ENCODE measurements at places on chromosomes 6 and 20. TPM values are rescaled to one million over a fixed set of nuclear protein-coding genes. Genes with fewer than 3 reads are reported as not detected.

GRCh38 chr6:162217811-162218493 lies 509.6 kb downstream of the PRKN start:
- H3K4me3 ChIP-seq = no peak overlapping the region
- DNase-seq = no peak
- no peaks in the 10 kb centered on the region for H3K4me1 ChIP-seq
- H3K27ac ChIP-seq = no peak overlapping the region
- no peaks in the 10 kb centered on the region for H3K36me3 ChIP-seq
- no peaks in the 10 kb centered on the region for H3K27me3 ChIP-seq

Gene OTOR
- not detected for total RNA-seq

Gene SOBP
- total RNA-seq = 7.4 TPM

GRCh38 chr6:38853236-38853635 lies 138.1 kb downstream of the DNAH8 start:
- no peaks in the 10 kb centered on the region for H3K4me1 ChIP-seq
- DNase-seq = no peak
- H3K4me3 ChIP-seq = no peak overlapping the region
- no peaks in the 10 kb centered on the region for H3K36me3 ChIP-seq

Gene PNLDC1
- not detected for total RNA-seq

GRCh38 chr20:21554985-21555384 lies 41.1 kb upstream of the NKX2-2 start:
- no peaks in the 10 kb centered on the region for H3K4me1 ChIP-seq
- H3K27ac ChIP-seq = no peak overlapping the region
- no peaks in the 10 kb centered on the region for H3K36me3 ChIP-seq
- no peak for DNase-seq

Gene GPLD1
- total RNA-seq = 2.4 TPM

- H3K4me1 ChIP-seq = peaks cover 51% of the 10 kb centered on the region
- no peak overlapping the region for H3K4me3 ChIP-seq
- no peaks in the 10 kb centered on the region for H3K36me3 ChIP-seq
- H3K27me3 ChIP-seq = no peaks in the 10 kb centered on the region
- H3K27ac ChIP-seq = peak overlapping the region; percentile 88
- no peak for DNase-seq
Observed at GRCh38 chr6:21997119-21998037, 299.5 kb downstream of the PRL start.

Gene PPP1R3G
- total RNA-seq = 0.40 TPM

DNA sequence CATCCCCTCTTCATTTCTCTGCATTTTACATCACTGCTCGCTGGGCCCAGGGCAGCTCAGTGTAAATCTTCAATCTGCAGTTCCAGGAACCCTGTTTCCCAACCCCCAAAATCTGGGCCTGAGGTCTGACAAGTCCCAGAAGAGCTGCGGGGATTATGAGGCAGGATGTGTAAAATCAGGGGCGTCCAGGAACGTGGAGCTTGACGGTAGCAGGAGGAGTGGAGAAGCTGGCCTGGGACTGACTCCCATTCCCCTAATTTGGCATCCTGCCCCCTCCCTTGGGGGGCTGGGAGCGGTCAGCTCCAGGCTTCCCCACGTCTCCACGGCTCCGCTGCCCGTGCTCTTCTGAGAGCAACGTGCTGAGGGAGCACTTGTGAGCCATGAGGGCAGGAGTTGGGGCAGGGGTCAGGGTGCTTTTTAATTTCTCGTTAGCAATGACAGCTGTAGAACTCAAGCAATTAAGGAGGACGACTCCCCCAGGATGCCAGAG lies 23.4 kb upstream of the VEGFA start:
- no peak overlapping the region for H3K4me3 ChIP-seq
- H3K27ac ChIP-seq = no peak overlapping the region
- H3K4me1 ChIP-seq = no peaks in the 10 kb centered on the region

GRCh38 chr6:149423964-149424440 lies 23.9 kb downstream of the SUMO4 start:
- no peaks in the 10 kb centered on the region for H3K36me3 ChIP-seq
- H3K4me3 ChIP-seq = peak overlapping the region; percentile 7
- no peaks in the 10 kb centered on the region for H3K27me3 ChIP-seq
- peaks cover 22% of the 10 kb centered on the region for H3K4me1 ChIP-seq

- H3K36me3 ChIP-seq = no peaks in the 10 kb centered on the region
- H3K27me3 ChIP-seq = no peaks in the 10 kb centered on the region
- DNase-seq = no peak
- no peaks in the 10 kb centered on the region for H3K4me1 ChIP-seq
- no peak overlapping the region for H3K27ac ChIP-seq
Observed at GRCh38 chr6:83459663-83460062, 28.8 kb upstream of the ME1 start.

- peaks cover 45% of the 10 kb centered on the region for H3K4me1 ChIP-seq
- H3K27ac ChIP-seq = peak overlapping the region; percentile 42
- H3K4me3 ChIP-seq = no peak overlapping the region
- no peak for DNase-seq
- H3K36me3 ChIP-seq = no peaks in the 10 kb centered on the region
Observed at GRCh38 chr6:52590152-52590891, 13.5 kb upstream of the TRAM2 start.

- peaks cover 5% of the 10 kb centered on the region for H3K27me3 ChIP-seq
- peaks cover 5% of the 10 kb centered on the region for H3K4me1 ChIP-seq
- no peak overlapping the region for H3K27ac ChIP-seq
- H3K36me3 ChIP-seq = no peaks in the 10 kb centered on the region
Observed at GRCh38 chr6:16064671-16065072, 64.2 kb upstream of the MYLIP start.

Gene C20orf144
- total RNA-seq = 0.37 TPM

- no peak overlapping the region for H3K4me3 ChIP-seq
- no peak overlapping the region for H3K27ac ChIP-seq
- no peaks in the 10 kb centered on the region for H3K4me1 ChIP-seq
Observed at GRCh38 chr20:53187392-53188068, 215.4 kb downstream of the TSHZ2 start.

DNA sequence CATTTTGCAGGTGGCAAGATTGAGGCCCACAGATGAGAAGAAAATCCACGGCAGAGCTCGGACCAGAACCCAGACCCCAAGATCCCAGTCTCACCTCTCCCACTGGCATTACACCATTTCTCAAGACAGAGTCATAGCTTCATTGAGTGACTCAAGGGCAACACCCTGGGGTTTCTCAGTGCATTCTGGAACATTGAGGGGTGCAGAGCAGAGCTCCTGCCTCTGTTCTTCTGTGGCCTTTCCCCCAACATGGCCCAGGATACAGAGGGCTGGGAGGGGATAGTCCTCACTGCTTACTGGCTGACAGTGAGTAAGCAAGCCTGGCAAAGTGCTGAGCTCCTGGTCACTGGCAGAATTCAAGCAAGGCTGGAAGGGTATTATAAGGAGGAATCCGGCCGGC lies 74.0 kb downstream of the MDGA1 start:
- no peaks in the 10 kb centered on the region for H3K27me3 ChIP-seq
- H3K36me3 ChIP-seq = no peaks in the 10 kb centered on the region
- H3K4me3 ChIP-seq = no peak overlapping the region
- DNase-seq = no peak
- H3K27ac ChIP-seq = no peak overlapping the region

- no peaks in the 10 kb centered on the region for H3K4me1 ChIP-seq
- H3K4me3 ChIP-seq = no peak overlapping the region
- no peak overlapping the region for H3K27ac ChIP-seq
- DNase-seq = no peak
Observed at GRCh38 chr6:29376003-29376402, 912 bp upstream of the OR12D3 start.

DNA sequence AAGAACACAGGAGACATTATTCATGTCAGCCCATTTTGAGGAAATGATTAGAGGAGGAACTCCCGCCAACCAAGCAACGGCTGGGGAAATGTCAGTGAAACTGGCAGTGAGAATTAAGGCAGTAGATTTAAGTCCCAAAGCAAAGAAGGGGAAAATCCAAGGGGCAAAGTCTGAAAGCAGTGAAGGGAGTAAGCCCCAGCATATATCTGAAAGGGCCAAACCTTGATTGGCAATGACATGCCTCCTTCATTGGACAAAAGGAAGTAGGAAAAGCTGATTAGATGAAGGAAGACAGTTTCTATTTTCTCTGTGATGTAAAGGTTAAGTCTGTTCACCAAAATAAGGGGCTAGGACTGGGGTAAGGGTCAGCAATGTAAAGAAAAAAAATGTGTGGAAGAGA lies 190.3 kb downstream of the RNF144B start:
- no peak for DNase-seq
- H3K27me3 ChIP-seq = peaks cover 13% of the 10 kb centered on the region
- no peak overlapping the region for H3K27ac ChIP-seq
- no peak overlapping the region for H3K4me3 ChIP-seq

DNA sequence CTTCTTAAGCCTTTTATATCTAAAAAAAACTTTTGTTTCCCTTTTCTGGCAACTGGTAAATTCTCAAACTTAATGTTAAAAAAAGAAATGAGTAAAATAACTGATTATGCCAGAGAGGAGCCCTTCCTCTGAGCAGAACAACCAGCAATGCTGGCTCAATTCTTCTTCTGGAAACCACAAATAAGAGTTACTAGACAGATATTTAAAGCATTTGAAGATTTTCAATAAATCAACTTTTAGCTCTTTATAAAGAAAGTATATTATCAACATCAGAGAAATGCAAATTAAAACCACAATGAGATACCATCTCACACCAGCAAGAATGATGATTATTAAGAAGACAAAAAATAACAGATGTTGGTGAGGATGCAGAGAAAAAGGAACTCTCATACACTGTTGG lies 61.1 kb upstream of the TCF21 start:
- H3K27ac ChIP-seq = no peak overlapping the region
- H3K4me1 ChIP-seq = no peaks in the 10 kb centered on the region
- H3K27me3 ChIP-seq = peaks cover 44% of the 10 kb centered on the region

Gene ETV7
- total RNA-seq = 0.24 TPM

Gene GINS1
- 5.8 TPM for total RNA-seq

DNA sequence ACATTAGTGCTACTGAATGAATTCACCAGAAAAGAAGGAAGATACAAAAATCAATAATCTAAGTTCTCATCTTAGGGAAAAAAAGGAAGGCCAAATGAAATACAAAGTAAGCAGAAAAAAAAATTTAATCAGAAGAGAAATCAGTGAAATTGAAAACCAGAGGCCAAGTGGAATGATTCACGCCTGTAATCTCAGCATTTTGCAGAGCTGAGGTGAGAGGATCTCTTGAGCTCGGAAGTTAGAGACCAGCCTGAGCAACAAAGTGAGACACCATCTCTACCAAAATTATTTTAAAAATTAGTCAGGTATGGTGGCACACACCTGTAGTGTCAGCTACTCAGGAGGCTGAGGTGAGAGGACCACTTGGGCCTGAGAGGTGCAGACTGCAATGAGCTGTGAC lies 21.2 kb upstream of the ASF1A start:
- peaks cover 6% of the 10 kb centered on the region for H3K36me3 ChIP-seq
- H3K27ac ChIP-seq = no peak overlapping the region
- no peaks in the 10 kb centered on the region for H3K27me3 ChIP-seq
- H3K4me1 ChIP-seq = peaks cover 30% of the 10 kb centered on the region
- H3K4me3 ChIP-seq = no peak overlapping the region

DNA sequence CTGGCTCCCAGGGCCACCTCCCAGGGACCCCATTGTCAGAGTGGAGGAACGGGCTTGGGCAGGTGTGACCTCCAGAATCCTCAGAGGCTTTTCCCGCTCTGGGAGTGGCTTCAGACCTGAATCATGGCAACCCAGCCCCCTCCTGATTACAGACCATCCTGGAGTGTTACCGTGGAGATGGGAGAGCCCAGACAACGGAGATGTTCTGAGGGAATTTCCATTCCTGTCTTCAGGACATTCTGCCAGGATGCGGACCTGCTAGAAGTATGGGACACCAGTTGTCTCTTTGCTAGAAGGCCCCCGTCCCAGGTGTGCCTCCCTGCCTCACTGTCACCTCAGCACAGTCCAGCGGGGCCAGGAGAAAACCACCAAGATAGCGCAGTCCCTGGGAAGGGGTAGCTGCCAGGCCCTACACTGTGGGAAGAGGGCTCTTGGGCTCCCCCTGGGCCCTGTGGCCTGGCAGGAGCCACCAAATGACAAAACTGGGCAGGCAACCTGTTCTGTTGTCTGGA lies 109.9 kb downstream of the PSMB1 start:
- no peak overlapping the region for H3K4me3 ChIP-seq
- DNase-seq = peak; percentile 75
- H3K36me3 ChIP-seq = no peaks in the 10 kb centered on the region
- peaks cover 28% of the 10 kb centered on the region for H3K4me1 ChIP-seq
- no peaks in the 10 kb centered on the region for H3K27me3 ChIP-seq
- no peak overlapping the region for H3K27ac ChIP-seq

Gene ELOVL4
- 4.8 TPM for total RNA-seq

DNA sequence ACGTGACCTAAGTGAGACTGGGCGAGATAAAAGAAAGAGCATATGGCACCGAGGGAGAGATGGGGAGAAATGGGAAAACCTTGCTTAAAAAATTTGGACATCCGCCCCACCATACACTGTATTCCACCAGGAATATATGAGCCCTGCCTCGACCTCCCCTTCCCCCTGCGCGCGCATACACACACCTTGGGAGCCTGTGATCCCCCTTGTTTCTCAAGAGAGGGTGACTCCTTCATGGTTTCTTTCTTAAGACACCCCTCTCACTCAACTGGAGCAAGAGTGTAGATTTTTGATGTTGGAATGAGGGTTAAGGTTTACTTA lies 480 bp downstream of the ABCF1 start:
- peak overlapping the region; percentile 98 for H3K4me3 ChIP-seq
- H3K27ac ChIP-seq = peak overlapping the region; percentile 98
- no peaks in the 10 kb centered on the region for H3K27me3 ChIP-seq
- peaks cover 3% of the 10 kb centered on the region for H3K36me3 ChIP-seq
- no peak for DNase-seq
- H3K4me1 ChIP-seq = peaks cover 47% of the 10 kb centered on the region

DNA sequence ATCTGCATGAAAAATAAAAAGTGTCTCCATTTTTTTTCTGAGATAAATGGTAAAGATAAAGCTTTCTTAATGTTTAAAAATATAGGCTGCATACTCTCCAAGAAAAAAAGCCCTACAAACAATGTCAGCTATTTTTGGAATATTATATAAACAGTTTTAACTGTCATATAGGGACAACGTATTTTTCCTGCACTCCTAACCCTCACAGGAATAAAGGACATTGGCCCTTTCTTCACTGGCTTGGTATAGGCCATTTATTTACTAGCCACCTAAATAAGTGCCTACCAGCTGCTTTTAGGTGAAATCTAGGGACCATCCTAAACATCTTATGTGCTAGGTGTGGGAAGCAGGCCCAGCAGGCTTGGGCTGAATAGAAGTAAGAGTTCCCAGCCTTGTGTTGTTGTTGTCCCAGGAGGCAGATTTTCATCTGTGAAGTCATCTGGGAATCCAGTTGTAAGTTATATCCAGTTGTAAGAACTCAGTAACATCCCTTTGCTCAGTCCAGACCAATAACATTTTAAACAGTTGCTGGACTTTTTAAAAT lies 21.3 kb downstream of the FOXO3 start:
- peak overlapping the region; percentile 64 for H3K4me3 ChIP-seq
- H3K36me3 ChIP-seq = peaks cover 12% of the 10 kb centered on the region
- DNase-seq = no peak
- peaks cover 89% of the 10 kb centered on the region for H3K4me1 ChIP-seq

Gene SERAC1
- total RNA-seq = 10.3 TPM

GRCh38 chr20:59636766-59637370 lies 32.5 kb downstream of the PHACTR3 start:
- no peaks in the 10 kb centered on the region for H3K36me3 ChIP-seq
- H3K27me3 ChIP-seq = no peaks in the 10 kb centered on the region
- peak; percentile 46 for DNase-seq
- no peak overlapping the region for H3K4me3 ChIP-seq
- H3K27ac ChIP-seq = no peak overlapping the region
- H3K4me1 ChIP-seq = no peaks in the 10 kb centered on the region

Data from osteocyte (in vitro differentiated cells).